CD4-positive, alpha-beta T cell treated with Interferon alpha-2 for 1 hour (primary cell): ENCODE measurements at places on chromosomes 3 and 15.

- no peak for DNase-seq
These were observed 36.2 kb downstream of the GAP43 start for GRCh38 chr3:115659253-115660220.

- no peak for DNase-seq
These were observed 217.8 kb downstream of the SOX2 start for GRCh38 chr3:181929501-181929900.

DNA sequence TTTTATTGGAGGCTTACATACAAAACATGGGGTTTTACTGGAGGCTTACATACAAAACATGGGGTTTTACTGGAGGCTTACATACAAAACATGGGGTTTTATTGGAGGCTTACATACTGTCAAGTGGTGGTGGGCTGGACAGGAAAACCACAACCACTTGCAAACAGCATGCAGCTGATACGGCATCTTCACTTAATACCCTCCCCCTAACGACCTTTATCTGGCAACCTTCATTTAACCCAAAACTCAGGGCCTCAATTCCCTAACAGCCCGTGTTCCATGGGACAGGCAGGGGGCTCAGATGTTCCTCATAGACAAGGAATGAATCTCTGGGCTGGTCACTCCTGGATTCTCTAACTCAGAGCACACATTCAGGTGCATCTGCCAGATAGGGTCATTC, 137.1 kb downstream of the CD47 start:
- DNase-seq: no peak

DNA sequence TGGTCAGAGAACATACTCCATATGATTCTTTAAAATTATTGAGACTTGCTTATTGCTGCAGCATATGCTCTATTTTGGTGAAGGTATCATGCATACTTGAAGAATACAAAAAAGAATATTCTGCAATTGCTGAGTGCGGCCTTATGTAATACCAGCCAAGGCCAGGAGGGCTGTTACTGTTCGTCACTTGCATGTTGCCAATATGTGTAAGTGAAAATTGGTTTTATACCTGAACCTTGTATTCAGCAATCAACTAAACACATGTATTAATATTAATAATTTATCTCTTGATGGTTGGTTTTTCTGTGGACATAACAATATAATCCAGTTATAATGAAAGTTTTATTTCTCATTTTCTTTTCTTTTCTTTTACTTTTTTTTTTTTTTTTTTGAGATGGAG, 13.9 kb upstream of the GABRA5 start:
- DNase-seq: no peak

DNA sequence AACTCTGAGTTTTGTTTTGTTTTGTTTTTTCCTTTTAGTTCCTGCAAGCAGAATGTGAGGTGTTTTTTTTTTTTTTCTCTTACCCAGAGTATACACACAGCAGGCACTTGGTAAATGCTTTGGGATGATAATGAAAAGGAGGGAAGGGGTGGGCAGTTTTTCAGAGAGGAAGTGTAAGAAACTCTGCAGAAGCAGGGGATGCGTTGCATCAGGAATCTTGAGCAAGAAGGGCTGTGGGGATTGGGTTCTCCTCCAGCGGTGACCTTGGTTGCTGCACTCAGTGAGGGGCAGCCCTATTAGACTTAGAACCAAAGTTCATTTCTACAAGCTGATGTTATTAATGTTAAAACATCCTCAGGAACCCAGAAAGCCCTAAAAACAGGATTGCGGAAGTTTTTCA, 32.2 kb upstream of the TMEM158 start:
- no peak for DNase-seq

- DNase-seq: no peak
These were observed 28.8 kb upstream of the VILL start for GRCh38 chr3:37961622-37962431.

DNA sequence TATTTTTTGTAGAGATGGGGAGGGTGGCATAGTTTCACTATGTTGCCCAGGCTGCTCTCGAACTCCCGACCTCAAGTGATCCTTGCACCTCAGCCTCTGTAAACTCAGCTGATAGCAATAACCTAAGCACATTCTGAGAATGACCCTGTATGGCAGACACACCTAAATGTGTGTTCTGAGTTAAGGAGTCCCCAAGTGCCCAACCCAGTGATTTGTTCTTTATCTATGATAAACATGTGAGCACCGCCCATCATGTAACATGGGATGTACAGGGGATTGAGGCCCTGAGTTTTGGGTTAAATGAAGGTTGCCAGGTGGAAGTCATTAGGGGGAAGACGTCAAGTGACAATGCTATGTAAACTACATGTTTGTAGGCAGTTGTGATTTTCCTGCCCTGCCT, 5.7 kb downstream of the NCEH1 start:
- DNase-seq: no peak

DNA sequence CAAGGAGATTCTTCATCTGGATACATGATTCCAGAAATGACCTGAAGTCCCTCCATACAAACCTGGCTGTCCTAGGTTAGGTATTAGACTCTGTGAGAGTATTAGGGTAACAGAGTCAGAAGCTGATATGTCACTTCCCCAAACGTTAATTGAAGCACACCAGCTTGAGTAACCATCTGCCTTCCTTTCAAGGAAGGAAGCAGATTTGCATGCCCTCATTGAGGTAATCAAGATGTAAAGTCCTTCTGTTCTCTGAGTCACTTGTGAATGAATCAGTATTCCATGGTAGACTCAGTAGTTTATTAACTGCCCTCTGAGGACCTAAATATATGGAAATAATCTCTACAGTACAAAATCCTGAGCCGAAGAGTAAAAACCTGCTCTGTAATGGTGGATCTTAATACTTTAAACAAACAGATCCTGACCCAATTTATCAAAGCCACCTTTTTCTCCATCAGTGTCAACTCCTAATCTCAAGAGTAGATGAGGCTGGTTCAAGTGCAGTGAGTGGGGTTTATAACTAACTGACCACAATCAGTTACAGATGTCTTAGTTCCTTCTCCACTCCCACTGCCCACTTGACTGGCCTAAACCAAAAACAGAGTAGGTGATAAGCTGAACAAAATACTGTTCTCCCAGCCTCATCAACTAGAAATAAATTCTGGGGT, 246.2 kb upstream of the CHRM5 start:
- no peak for DNase-seq

- no peak for DNase-seq
These were observed 170.6 kb upstream of the BHLHE40 start for GRCh38 chr3:4808637-4809036.

- DNase-seq: no peak
These were observed 497 bp downstream of the PARP16 start for GRCh38 chr15:65286069-65286703.
